ENCODE measurements at places on chromosomes 4 and X. TPM values are rescaled to one million over a fixed set of nuclear protein-coding genes. Genes with fewer than 3 reads are reported as not detected.

Gene DCAF12L2
- not detected for polyA plus RNA-seq

Gene BEND2
- not detected for polyA plus RNA-seq

Gene USO1
- polyA plus RNA-seq, result 46.4 TPM

Gene AWAT2
- polyA plus RNA-seq, result not detected

- no peak overlapping the region for H3K27ac ChIP-seq
- H3K4me1 ChIP-seq, result no peaks in the 10 kb centered on the region
- no peak overlapping the region for H3K4me3 ChIP-seq
- no peaks in the 10 kb centered on the region for H3K36me3 ChIP-seq
- DNase-seq, result no peak
- H3K27me3 ChIP-seq, result peaks cover 26% of the 10 kb centered on the region
Observed at GRCh38 chrX:40304115-40304514, 206.4 kb upstream of the BCOR start.

DNA sequence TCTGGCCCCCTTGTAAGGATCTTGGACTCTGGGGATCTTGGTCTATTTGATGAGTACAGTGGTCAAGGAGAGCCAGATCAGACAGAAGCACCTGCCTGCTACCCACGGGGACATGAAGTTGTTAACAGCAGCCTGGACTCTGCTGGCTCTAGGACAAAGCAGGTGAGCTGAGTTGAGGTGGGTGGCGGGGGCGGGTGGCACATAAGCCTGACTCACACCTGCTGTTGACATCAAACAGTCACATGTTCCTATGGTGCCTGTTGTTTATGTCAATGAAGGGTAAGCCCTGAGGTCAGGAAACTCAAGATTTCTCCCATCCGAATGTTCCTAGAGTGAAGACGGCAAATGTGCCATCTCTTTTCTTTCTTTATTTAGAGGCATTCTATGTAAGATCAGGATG, 50.1 kb upstream of the CLNK start:
- no peak overlapping the region for H3K4me3 ChIP-seq
- H3K36me3 ChIP-seq, result no peaks in the 10 kb centered on the region
- no peak for DNase-seq
- H3K4me1 ChIP-seq, result peaks cover 18% of the 10 kb centered on the region
- H3K27ac ChIP-seq, result no peak overlapping the region
- peaks cover 4% of the 10 kb centered on the region for H3K27me3 ChIP-seq
